ENCODE measurements at places on chromosomes 1 and 21.

GRCh38 chr1:68321084-68321685 is 88.9 kb upstream of the WLS start:
- no peak for DNase-seq

DNA sequence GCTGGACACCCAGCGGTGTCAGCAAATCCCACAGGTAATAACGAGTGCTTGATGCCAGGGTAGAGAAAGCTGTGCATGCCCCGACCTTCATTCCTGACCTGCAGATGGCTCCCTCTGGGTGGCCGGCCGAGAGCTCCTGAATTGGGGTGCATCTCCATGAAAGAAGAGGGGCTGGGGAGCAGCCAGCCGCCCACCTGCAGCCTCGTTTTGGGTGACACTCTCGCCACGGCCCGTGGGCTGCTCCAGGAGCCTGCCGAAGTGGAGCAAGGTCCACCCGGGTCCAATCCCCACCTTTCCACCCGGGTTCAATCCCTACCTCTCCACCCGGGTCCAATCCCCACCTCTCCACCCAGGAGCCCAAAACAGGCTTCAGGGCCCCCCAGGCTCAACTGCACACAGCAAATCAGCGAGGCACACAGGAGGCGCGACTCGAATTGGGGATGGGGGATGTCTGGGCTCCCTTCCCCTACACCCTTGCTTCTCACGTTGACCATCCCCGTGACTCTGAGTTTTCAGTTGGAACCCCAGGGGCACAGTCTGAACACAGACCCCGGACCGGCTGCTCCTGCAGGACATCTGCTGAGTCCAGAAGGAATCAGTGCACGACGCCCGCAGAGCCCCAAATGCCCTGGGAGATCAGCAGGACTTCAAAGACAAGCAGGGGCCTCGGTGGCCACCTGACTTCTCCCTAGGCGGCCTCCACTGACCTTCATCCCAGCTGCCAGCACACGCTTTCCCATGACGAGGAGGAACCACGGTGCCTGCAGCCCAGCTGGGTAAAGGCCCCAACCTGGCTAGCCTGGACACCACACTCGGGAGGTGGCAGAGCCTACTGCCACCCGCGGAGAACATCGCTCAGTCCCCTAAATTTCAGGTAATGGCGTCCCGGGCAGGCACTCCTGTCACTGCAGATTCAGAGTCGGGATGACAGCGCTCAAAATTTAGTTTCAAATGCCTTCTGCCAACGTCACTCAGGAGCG is 159.0 kb downstream of the NPHP4 start:
- no peak for DNase-seq

DNA sequence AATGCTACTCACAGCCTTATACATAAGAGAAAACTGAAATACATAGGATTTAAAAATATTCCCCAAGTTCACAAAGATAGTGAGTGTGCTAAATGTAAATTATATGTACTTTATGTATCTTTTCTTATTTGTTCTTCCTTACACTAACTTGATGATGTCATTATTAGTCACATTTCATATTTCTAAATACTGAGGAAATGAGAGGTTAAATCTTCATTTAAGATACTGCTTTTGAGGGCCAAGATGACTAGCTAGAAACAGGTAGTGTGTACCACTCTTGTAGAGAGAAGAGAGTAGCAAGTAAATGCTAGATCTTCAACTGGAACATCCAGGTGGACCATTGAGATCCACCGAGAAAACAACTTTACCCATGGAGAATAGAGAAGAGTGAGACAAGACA is 29.8 kb downstream of the PYHIN1 start:
- no peak for DNase-seq

DNA sequence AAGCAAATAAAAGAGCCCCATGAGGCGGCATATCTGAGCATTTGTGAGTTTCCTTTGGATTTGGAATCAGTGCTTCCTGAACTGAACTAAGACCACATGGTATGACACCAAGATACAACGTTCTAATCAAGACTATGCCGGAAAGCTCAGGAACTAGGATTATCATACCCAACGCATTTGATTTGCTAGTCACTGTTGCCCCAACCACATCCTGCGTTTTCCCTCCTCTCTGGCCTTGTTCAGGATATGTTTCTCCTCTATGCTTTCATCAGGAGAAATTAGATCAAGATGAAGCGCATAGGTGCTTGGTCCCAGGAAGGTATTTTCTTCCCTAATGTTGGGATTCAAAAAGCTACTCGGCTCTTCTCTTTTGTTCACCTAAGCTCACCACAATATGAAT is 79.3 kb downstream of the SLC35F3 start:
- DNase-seq, result no peak

- DNase-seq, result no peak
Measured at GRCh38 chr1:203517426-203518110, 23.6 kb downstream of the OPTC start.

DNA sequence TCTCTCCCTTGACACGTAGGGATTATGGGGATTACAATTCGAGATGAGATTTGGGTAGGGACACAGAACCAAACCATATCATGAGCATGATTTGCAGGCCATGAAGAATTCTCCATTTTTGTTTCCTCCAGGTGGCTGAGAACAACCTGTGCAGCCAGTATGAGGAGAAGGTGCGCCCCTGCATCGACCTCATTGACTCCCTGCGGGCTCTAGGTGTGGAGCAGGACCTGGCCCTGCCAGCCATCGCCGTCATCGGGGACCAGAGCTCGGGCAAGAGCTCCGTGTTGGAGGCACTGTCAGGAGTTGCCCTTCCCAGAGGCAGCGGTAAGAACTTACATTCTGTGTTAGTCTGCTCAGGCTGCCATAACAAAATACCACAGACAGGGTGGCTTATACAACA is 9.7 kb downstream of the MX1 start:
- no peak for DNase-seq

DNA sequence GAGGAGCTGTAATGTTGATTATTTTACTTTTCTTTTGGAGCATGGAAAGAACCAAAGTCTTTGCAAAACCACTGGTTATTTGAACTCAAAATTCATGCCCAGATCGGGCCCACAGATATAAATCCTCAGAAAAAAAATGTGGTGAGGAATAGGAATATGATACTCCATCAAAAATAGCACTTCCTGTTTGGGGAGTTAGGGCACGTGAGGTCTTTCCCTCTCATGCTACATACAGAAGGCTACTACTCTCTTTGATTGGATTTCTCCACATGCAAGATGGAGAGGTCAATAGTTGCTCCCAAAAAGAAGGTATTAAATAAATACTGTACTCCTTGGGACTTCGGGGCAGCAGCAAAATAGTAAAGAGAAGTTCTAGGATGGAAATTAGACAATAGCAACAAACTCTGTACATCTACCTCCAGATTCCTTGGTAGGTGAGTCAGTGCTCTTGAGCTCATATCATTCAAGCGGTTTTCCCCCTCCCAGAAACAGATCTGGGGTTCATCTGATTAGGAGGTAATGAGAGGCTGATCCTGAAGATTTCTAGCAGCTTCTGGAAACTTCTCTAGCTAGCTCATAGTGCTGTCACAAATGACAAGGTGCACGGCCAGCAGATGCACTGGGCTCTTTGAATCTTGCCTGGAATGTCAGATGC is 47.1 kb downstream of the SLC9C2 start:
- no peak for DNase-seq
